Activated CD4-positive, alpha-beta T cell treated with anti-CD3 and anti-CD28 coated beads for 36 hours (primary cell): ENCODE measurements at places on chromosomes 11 and 22. TPM values are rescaled to one million over a fixed set of nuclear protein-coding genes. Genes with fewer than 3 reads are reported as not detected.

BARX2 gene
- 0.89 TPM for total RNA-seq

RBMXL2 gene
- not detected for total RNA-seq

CHRM1 gene
- total RNA-seq = not detected

UQCR10 gene
- total RNA-seq = 95.5 TPM

OR10D3 gene
- not detected for total RNA-seq

CD6 gene
- total RNA-seq = 286 TPM

ART5 gene
- total RNA-seq = not detected

ZNF70 gene
- total RNA-seq = 1.6 TPM

SCO2 gene
- 5.6 TPM for total RNA-seq

TMEM258 gene
- 176 TPM for total RNA-seq

LMNTD2 gene
- total RNA-seq = 2.7 TPM

ARHGAP20 gene
- 0.43 TPM for total RNA-seq

OR8D4 gene
- total RNA-seq = not detected

NRGN gene
- 13.5 TPM for total RNA-seq
